MCF 10A (cell line): ENCODE measurements at places on chromosomes 13 and 19.

- no peaks in the 10 kb centered on the region for H3K27me3 ChIP-seq
- H3K27ac ChIP-seq: no peak overlapping the region
- H3K36me3 ChIP-seq: peaks cover 28% of the 10 kb centered on the region
- peaks cover 16% of the 10 kb centered on the region for H3K4me1 ChIP-seq
- no peak overlapping the region for H3K4me3 ChIP-seq
- no peak for DNase-seq
Measured at GRCh38 chr19:39966617-39967016, 4.3 kb upstream of the PSMC4 start.

DNA sequence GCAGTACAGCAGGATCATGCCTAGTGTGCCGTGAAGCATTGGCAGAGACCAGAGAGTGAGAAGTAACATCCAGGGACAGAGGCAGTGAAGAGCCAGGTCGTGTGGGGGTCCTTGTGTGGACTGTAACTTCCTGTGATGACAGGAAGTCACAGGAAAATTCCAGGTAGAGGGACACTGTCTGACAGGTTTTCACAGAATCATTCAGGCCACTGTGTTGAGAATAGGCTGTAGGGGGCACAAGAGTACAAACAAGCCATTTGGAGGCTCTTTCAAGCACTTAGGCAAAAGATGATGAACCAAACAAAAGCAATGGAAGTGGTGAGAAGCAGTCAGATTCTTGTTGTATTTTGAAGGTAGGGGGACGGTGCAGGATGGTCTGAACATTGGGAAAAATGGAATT is 46.4 kb downstream of the N4BP2L1 start:
- H3K27ac ChIP-seq: no peak overlapping the region
- H3K27me3 ChIP-seq: no peaks in the 10 kb centered on the region
- no peaks in the 10 kb centered on the region for H3K4me1 ChIP-seq
- DNase-seq: peak; percentile 17

GRCh38 chr19:28605501-28606268 is 607.3 kb downstream of the UQCRFS1 start:
- no peak overlapping the region for H3K27ac ChIP-seq
- H3K27me3 ChIP-seq: no peaks in the 10 kb centered on the region
- H3K36me3 ChIP-seq: peaks cover 6% of the 10 kb centered on the region
- H3K4me3 ChIP-seq: no peak overlapping the region
- no peaks in the 10 kb centered on the region for H3K4me1 ChIP-seq

GRCh38 chr13:20489185-20489820 is 36.4 kb downstream of the CRYL1 start:
- peaks cover 13% of the 10 kb centered on the region for H3K4me1 ChIP-seq
- H3K27ac ChIP-seq: no peak overlapping the region
- no peaks in the 10 kb centered on the region for H3K27me3 ChIP-seq
- H3K4me3 ChIP-seq: no peak overlapping the region

- DNase-seq: peak; percentile 78
- H3K36me3 ChIP-seq: peaks cover 7% of the 10 kb centered on the region
- no peaks in the 10 kb centered on the region for H3K4me1 ChIP-seq
- no peak overlapping the region for H3K4me3 ChIP-seq
- H3K27ac ChIP-seq: no peak overlapping the region
Measured at GRCh38 chr19:48513289-48514122, 1.9 kb upstream of the LMTK3 start.

GRCh38 chr19:13057744-13058143 is 44.9 kb downstream of the LYL1 start:
- H3K4me1 ChIP-seq: peaks cover 40% of the 10 kb centered on the region
- H3K27me3 ChIP-seq: no peaks in the 10 kb centered on the region
- no peak overlapping the region for H3K27ac ChIP-seq
- no peak for DNase-seq

GRCh38 chr13:90500569-90500968 is 846.9 kb upstream of the MIR17HG start:
- no peaks in the 10 kb centered on the region for H3K27me3 ChIP-seq
- no peak for DNase-seq
- H3K36me3 ChIP-seq: no peaks in the 10 kb centered on the region
- H3K4me1 ChIP-seq: no peaks in the 10 kb centered on the region

GRCh38 chr13:99442273-99442895 is 58.9 kb upstream of the TM9SF2 start:
- no peaks in the 10 kb centered on the region for H3K4me1 ChIP-seq
- H3K27me3 ChIP-seq: peaks cover 19% of the 10 kb centered on the region
- H3K36me3 ChIP-seq: no peaks in the 10 kb centered on the region
- peak; percentile 61 for DNase-seq
- no peak overlapping the region for H3K4me3 ChIP-seq

DNA sequence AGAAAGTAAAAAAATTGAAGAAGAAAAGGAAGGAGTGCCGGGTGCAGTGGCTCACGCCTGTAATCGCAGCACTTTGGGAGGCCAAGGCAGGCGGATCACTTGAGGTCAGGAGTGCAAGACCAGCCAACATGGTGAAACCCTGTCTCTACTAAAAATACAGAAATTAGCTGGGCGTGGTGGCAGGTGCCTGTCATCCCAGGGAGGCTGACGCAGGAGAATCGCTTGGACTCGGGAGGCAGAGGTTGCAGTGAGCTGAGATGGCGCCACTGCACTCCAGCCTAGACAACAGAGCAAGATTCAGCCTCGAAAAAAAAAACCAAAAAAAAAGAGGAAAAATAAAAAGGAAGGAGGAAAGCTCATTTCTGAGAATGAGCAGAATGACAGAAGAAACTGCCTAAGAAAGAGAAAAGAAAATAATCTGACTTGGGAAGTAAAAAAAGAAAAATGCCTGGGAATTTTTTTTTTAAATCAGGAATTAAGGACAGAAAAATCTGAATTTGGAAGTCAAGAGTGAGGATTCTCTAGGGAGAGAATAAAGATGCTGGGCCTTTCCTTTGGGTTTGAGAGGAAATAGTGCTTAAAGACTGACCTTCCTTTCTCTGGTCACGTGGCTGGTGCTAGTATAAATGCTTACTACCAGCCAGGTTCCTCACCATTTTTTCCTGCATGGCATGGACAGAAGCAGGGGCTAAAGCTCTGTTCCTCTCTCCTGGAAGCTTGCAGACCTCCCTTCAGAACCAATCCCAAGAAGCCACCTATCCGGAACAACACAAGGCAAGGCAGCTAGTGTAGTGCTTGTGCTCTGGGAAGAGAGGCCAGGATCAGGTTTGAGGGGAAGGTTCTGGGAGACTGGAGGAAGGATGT is at the start of gene FFAR2:
Gene FFAR2 (plus strand): TSS at position 652 of the 864 bp plus-strand sequence. CDS start 1,458 bp downstream, outside the sequence.
- H3K27ac ChIP-seq: no peak within 1 kb of the TSS
- no peaks in the 10 kb centered on the region for H3K36me3 ChIP-seq
- H3K4me1 ChIP-seq: no peaks in the 10 kb centered on the region
- peaks cover 80% of the 10 kb centered on the region for H3K27me3 ChIP-seq
- DNase-seq: no peak

DNA sequence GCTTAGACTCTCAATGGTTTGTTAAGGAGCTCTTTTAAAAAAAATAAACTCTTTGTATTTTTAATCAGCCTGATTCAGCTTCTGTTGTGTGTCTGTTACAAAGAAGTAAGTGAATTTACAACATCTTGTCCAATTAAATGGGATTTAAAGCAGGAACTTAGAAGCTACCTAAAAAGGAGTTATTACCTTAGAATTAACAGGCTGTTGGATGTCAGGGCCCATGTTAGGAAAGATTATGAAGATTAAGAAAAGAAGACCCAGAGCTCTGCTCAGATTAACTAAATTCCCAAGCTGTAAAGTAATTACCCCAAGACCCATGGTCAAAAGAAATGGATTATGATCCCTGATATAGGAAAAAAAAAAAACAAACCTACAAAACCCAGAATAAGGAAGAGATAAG is 44.1 kb upstream of the ZNF780A start:
- H3K36me3 ChIP-seq: no peaks in the 10 kb centered on the region
- H3K4me3 ChIP-seq: no peak overlapping the region
- DNase-seq: no peak
- H3K4me1 ChIP-seq: no peaks in the 10 kb centered on the region

DNA sequence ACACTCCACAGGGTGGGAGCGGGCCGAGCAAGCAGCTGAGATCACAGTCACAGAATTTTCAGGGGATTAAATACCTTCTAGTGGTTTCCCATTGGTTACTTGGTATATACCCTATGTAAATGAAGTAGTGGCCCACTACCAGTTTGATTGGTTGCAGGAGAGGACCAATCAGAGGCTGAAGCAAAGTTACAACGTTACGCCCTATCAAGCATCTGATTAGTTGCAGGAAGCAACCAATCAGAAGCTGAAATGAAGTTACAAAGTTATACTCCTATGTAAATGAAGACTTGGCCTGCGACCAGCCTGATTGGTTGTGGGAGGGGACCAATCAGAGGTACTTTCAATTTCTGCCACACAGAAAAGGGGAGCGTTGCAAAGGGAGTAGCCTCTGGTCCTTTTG is 474.0 kb downstream of the COG6 start:
- no peak overlapping the region for H3K4me3 ChIP-seq
- DNase-seq: no peak
- no peaks in the 10 kb centered on the region for H3K27me3 ChIP-seq
- H3K27ac ChIP-seq: no peak overlapping the region

- no peak overlapping the region for H3K4me3 ChIP-seq
- no peak for DNase-seq
- H3K36me3 ChIP-seq: no peaks in the 10 kb centered on the region
- no peaks in the 10 kb centered on the region for H3K4me1 ChIP-seq
Measured at GRCh38 chr19:29389495-29389894, 136.3 kb upstream of the VSTM2B start.

DNA sequence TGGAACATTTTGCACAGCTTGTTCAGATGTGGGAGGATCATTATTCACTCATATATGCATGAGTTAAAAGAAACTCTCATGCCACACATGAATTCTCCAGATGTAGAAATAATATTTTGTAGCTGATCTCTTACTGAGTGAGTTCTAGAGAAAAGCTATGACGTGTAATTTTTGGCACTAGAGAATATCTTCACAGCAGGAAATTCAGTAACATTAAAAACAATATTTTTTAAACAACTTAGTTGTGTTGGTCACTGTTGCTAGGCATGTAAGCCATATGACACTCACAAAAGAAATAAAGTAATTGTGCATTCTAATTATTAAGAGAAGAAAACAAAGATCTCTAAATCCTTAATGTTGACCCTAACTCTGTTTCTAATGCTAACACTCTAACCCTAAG is 371.4 kb upstream of the SLC10A2 start:
- H3K4me3 ChIP-seq: no peak overlapping the region
- H3K36me3 ChIP-seq: no peaks in the 10 kb centered on the region
- H3K27ac ChIP-seq: no peak overlapping the region
- no peaks in the 10 kb centered on the region for H3K4me1 ChIP-seq
- no peaks in the 10 kb centered on the region for H3K27me3 ChIP-seq

DNA sequence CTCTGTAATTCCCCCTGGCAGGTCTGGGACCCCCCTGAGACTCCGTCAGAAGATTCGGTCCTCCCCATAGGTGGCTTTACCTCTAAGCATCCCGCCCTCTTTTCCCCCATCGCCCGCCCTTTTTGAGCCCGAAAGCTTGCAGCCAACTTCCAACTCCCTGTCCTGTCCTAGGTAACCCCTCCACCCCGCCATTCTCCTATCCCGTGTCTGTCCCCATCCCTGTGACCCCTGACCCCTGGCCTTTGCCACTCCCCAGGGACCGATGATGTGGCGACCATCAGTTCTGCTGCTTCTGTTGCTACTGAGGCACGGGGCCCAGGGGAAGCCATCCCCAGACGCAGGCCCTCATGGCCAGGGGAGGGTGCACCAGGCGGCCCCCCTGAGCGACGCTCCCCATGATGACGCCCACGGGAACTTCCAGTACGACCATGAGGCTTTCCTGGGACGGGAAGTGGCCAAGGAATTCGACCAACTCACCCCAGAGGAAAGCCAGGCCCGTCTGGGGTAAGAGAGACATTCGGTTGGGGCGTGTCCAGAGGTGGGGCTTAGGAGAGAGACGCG is 488 bp downstream of the RCN3 start:
- DNase-seq: no peak
- no peak overlapping the region for H3K27ac ChIP-seq
- peaks cover 4% of the 10 kb centered on the region for H3K4me1 ChIP-seq
- no peaks in the 10 kb centered on the region for H3K36me3 ChIP-seq
- peaks cover 19% of the 10 kb centered on the region for H3K27me3 ChIP-seq
- no peak overlapping the region for H3K4me3 ChIP-seq

DNA sequence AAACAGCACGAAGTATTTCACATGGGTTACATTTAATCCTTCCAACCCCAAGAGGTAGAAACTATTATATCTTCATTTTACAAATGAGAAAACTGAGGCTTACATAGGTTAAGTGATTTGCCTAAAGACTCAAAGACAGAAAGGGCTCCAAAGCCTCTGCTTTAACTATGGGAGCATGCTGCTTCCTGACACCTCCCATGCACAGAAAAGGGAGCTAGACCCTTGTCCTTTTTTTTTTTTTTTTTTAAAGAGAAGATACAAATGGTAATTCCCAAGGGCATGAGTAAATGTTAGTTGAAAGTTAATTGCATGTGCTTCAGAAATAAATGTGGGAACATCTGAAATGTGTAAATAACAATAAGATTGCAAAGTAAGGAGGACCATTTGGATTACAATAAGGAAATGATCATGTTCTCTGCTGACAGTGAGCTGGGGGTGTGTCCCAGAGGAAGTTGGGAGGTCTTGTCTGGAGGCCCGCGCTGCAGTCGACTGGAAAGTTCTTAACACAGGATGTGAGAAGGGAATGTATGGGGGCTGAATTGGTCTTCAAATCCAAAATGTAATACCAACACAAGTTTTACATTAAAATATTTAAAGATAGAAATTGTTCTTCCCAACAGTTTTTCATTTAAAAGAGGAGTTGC is 500.3 kb downstream of the KLF12 start:
- H3K4me3 ChIP-seq: no peak overlapping the region
- H3K27me3 ChIP-seq: no peaks in the 10 kb centered on the region
- H3K36me3 ChIP-seq: no peaks in the 10 kb centered on the region
- no peak overlapping the region for H3K27ac ChIP-seq
- DNase-seq: no peak
- H3K4me1 ChIP-seq: no peaks in the 10 kb centered on the region

GRCh38 chr19:10826846-10827245 is 9.2 kb downstream of the TMED1 start:
- no peak for DNase-seq
- peaks cover 62% of the 10 kb centered on the region for H3K36me3 ChIP-seq
- H3K27me3 ChIP-seq: no peaks in the 10 kb centered on the region
- no peak overlapping the region for H3K4me3 ChIP-seq
- H3K27ac ChIP-seq: no peak overlapping the region

DNA sequence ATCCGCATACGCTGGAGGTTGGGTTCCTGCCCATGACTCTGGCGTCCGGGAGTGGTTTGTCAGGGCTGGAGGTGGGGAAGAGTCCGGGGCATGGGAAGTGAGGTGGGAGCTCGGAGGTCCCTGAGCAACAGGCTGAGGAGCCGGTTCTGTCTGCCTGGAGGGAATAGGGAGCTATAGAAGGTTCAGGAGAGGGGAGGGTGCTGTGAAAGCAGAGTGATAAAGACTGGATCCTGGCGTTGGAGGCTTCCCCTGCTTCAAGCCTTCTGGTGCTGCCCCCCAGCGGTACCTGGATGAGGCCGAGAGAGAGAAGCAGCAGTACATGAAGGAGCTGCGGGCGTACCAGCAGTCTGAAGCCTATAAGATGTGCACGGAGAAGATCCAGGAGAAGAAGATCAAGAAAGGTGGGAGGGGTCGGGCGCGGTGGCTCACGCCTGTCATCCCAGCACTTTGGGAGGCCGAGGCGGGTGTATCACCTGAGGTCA is 2.6 kb downstream of the HMG20B start:
- DNase-seq: peak; percentile 79
- H3K27me3 ChIP-seq: no peaks in the 10 kb centered on the region
- H3K27ac ChIP-seq: no peak overlapping the region
- H3K4me1 ChIP-seq: peaks cover 13% of the 10 kb centered on the region
